Eye (tissue), 1 donor: ENCODE measurements at places on chromosomes 7 and 10.

DNA sequence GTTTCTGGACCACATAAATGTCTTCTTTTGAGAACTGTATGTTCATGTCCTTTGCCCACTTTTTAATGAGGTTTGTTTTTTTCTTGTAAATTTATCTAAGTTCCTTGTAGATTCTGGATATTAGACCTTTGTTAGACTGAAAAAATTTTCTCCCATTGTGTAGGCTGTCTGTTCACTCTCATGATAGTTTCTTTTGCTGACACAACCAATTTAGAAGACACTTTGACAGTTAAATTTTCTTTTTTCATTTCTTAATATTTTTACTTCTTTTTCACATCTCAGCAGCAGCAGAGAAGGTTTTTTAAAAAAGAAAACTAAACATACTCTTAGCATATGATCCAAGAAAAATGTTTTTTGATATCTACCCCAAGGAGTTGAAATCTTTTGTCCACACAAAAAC lies 61.8 kb downstream of the RNF32 start:
- no peak for DNase-seq

- DNase-seq, result no peak
Observed at GRCh38 chr10:68594405-68594804, 34.3 kb downstream of the TET1 start.

GRCh38 chr7:111735661-111736551 lies 173.6 kb upstream of the IMMP2L start:
- peak; percentile 93 for DNase-seq

GRCh38 chr10:33661580-33662336 lies 327.3 kb upstream of the NRP1 start:
- DNase-seq, result peak; percentile 45

GRCh38 chr7:10723832-10724231 lies 249.8 kb upstream of the PHF14 start:
- no peak for DNase-seq

- DNase-seq, result no peak
Observed at GRCh38 chr7:28479507-28479947, 67.2 kb downstream of the CREB5 start.

GRCh38 chr7:33673029-33673700 lies 232.2 kb upstream of the BMPER start:
- no peak for DNase-seq

- DNase-seq, result no peak
Observed at GRCh38 chr7:16999541-17000267, 117.9 kb upstream of the AGR3 start.

GRCh38 chr10:102814873-102815661 lies 22.1 kb downstream of the CYP17A1 start:
- DNase-seq, result peak; percentile 32

GRCh38 chr7:54917613-54918391 lies 101.0 kb upstream of the EGFR start:
- DNase-seq, result no peak

DNA sequence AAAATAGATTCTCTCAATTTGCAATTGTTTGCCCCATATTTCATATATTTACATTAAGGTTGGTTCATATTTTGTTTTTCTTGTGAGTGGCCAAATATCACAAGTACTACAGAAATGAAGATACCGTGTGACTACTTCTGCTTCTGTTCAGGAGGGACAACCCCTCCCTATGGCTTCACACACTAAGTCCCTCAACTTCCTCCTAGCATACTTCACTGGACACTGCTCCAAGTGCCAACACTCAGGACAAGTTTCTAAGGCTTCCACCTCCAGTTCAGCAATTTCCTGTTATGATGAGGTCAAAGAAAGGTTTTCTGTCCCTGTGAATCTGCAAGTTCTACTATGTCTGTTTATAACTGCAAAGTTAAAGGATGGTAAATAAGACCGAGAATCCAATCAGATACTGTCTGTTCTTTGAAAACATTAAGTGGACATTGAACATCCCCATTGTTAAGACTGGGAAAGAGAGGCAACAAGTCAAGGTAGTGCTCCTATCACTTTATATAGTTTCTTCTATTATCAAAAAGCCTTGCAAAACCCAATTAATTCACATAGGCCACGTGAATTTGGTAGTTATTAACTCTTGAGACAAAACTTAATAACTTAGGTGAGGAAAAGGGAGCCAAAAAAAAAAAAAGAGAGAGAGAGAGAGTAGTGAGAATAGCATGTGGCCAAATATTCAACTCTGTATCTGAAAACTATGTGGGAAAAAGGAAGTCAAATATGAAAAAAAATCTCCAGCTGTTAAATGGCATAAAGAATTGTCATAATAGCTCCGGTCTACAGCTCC lies 81.3 kb upstream of the DKK1 start:
- peak; percentile 25 for DNase-seq

GRCh38 chr10:7301006-7301778 lies 109.6 kb downstream of the SFMBT2 start:
- peak; percentile 34 for DNase-seq

DNA sequence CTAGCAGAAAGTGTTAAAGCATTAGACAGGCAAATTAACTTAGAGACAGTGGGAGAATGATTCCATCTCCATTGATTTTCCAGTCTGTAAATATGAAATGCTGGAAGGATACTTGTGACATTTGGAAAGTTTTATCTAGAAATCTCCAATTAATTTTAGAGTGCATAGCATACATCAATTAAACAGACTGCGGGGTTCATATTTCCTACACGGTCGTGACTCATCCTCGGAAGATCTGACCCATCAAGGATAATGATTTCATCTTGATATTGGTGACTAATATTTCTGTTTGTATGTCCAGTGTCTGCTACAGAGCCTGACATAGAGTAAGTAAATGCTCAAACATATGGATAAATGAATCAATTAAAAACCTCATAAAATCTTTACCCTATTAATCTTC lies 474.9 kb downstream of the KCNMA1 start:
- DNase-seq, result no peak
